A673 (cell line): ENCODE measurements at places on chromosomes 1 and 21. TPM values are rescaled to one million over a fixed set of nuclear protein-coding genes. Genes with fewer than 3 reads are reported as not detected.
A peak's percentile ranks its signal among the peaks of the same experiment; 100 is the strongest.

APOBEC4 gene
- not detected in 2 replicates for total RNA-seq

NBPF6 gene
- total RNA-seq = not detected in 2 replicates

- no peaks in the 10 kb centered on the region for H3K36me3 ChIP-seq
- no peaks in the 10 kb centered on the region for H3K4me1 ChIP-seq
- peak; percentile 3 for DNase-seq
- H3K27ac ChIP-seq = no peak overlapping the region
- no peak overlapping the region for H3K4me3 ChIP-seq
Measured at GRCh38 chr1:80441664-80442063, 1359.1 kb upstream of the ADGRL2 start.

GRCh38 chr1:94178901-94179300, 58.0 kb upstream of the ABCA4 start:
- no peak overlapping the region for H3K27ac ChIP-seq
- H3K4me1 ChIP-seq = no peaks in the 10 kb centered on the region
- DNase-seq = no peak
- peaks cover 4% of the 10 kb centered on the region for H3K27me3 ChIP-seq
- no peaks in the 10 kb centered on the region for H3K36me3 ChIP-seq

S100A3 gene
- 0.61 and 0.99 TPM in 2 replicates for total RNA-seq

DNA sequence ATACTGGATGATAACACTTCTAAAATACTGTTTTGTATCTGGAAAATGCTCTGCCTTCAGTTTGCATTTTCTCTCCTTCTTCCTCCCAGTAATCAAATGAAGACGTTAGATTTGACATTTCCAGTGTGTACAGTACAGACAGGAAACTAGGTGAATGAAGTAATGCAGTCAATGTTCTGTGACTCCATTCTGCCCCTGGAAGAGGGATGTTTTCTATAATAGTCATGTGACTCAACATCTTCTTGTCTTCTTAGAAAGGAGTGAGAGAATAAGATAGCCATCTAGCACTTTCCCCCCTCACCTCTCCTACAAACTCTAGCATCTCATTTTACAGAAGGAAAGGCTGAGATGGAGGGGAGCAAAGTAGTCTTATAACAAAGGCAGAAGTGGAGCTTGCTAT, 77.6 kb downstream of the DDR2 start:
- H3K36me3 ChIP-seq = peaks cover 17% of the 10 kb centered on the region
- H3K4me1 ChIP-seq = peaks cover 29% of the 10 kb centered on the region
- peak overlapping the region; percentile 65 for H3K27ac ChIP-seq

DNA sequence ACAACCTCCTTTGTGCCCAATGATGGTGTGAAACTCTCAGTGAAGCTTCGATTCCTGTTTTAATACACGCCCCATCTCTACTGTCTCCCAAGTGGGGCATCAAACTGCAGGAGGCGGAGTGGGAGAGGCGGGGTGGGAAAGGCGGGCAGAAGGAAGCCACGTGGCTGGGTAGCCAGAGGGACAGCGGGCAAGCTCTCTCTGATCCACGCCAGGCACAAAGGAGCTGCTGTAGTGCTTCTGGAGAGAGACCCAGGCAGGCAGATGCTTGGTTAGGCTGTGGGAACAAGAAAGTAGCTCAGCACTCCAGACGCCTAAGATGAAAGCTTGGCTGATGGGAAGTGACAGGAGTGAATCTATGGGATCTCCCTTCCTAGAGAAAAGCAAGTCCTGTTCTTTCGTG, 25.7 kb downstream of the TRIM67 start:
- no peaks in the 10 kb centered on the region for H3K36me3 ChIP-seq
- no peak for DNase-seq
- no peak overlapping the region for H3K4me3 ChIP-seq
- H3K27ac ChIP-seq = no peak overlapping the region
- peaks cover 37% of the 10 kb centered on the region for H3K27me3 ChIP-seq

DNA sequence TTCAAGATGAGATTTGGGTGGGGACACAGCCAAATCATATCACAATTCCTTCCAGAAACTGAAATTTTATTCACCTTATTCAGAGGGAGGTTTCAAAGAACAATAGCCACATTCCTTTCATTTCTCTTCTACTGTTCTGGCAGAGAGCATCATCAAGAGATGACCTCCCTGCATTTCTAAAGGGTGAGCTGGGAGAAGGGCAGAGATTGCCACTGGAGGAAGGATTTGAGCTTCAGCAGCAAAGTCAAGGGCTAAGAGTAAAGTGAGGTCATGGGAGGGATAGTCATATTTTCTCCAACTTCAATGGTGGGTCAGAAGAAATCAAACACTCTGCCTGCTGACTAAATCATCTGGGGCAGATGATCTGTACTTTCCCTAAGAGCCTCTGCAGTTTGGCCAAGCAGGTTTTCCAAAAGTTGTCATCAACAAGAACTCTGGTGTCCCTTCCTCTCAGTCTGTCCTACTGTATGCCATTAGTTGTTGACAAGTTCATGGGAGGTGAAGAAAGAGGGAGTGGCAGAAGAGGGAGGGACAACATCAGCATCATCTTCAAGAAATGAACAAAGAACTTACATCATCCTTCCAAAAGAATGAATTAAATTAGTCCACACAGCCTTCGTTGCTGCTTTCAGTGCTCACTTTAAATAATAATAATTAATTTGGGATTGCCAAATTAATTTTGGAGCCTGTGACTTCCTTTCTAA, 298.3 kb downstream of the ASTN1 start:
- H3K4me3 ChIP-seq = no peak overlapping the region
- H3K27ac ChIP-seq = no peak overlapping the region
- H3K27me3 ChIP-seq = peaks cover 14% of the 10 kb centered on the region
- no peaks in the 10 kb centered on the region for H3K4me1 ChIP-seq
- DNase-seq = no peak

OR14A2 gene
- not detected in 2 replicates for total RNA-seq

GRCh38 chr1:3069491-3070308, 697 bp downstream of the PRDM16 start:
- H3K36me3 ChIP-seq = no peaks in the 10 kb centered on the region
- no peak overlapping the region for H3K27ac ChIP-seq
- H3K4me3 ChIP-seq = peak overlapping the region; percentile 45
- H3K4me1 ChIP-seq = no peaks in the 10 kb centered on the region
- peaks cover 76% of the 10 kb centered on the region for H3K27me3 ChIP-seq

- no peaks in the 10 kb centered on the region for H3K27me3 ChIP-seq
- no peak overlapping the region for H3K27ac ChIP-seq
- no peak for DNase-seq
- no peak overlapping the region for H3K4me3 ChIP-seq
Measured at GRCh38 chr1:18535391-18536210, 54.9 kb downstream of the KLHDC7A start.

PEAR1 gene
- total RNA-seq = 0.35 and 0.52 TPM in 2 replicates

DNA sequence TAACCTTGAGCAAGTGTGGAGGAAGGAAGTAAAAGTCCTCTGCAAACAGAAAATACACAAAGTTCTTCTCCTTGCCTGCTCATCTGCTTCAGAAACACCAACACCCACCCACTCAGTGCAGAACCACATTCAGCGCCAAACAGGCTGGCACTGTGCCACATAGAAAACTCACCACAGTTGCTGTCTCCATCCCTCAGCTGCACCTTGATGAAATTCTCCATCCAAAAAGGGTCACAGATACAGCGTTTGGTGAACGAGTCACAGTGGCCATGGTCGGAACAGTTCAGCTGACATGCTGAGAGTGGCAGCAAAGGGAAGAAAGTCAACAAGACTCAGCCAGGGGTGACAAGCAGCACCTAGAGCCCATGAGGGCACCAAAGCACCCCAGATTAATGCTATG, 114.5 kb downstream of the KIAA0319L start:
- H3K4me3 ChIP-seq = no peak overlapping the region
- H3K27me3 ChIP-seq = no peaks in the 10 kb centered on the region
- no peak for DNase-seq
- peaks cover 9% of the 10 kb centered on the region for H3K36me3 ChIP-seq
- H3K4me1 ChIP-seq = no peaks in the 10 kb centered on the region

- H3K27me3 ChIP-seq = no peaks in the 10 kb centered on the region
- no peak overlapping the region for H3K4me3 ChIP-seq
- H3K36me3 ChIP-seq = no peaks in the 10 kb centered on the region
- no peak overlapping the region for H3K27ac ChIP-seq
- no peaks in the 10 kb centered on the region for H3K4me1 ChIP-seq
Measured at GRCh38 chr1:66681686-66682085, 70.6 kb upstream of the DYNLT5 start.

GRCh38 chr1:27332536-27333281, 9.1 kb upstream of the SYTL1 start:
- H3K36me3 ChIP-seq = peaks cover 41% of the 10 kb centered on the region
- H3K27me3 ChIP-seq = no peaks in the 10 kb centered on the region
- H3K27ac ChIP-seq = no peak overlapping the region
- DNase-seq = peak; percentile 45
- H3K4me3 ChIP-seq = no peak overlapping the region

TMEM200B gene
- total RNA-seq = 1.1 and 1.3 TPM in 2 replicates

ILDR2 gene
- total RNA-seq = not detected in 2 replicates

PRKCZ gene
- total RNA-seq = 1.9 and 3.2 TPM in 2 replicates

GJA5 gene
- 0.28 TPM in 1 of 2 replicates, not detected in the other for total RNA-seq
